Foreskin fibroblast (primary cell): ENCODE measurements at places on chromosomes 12 and 14.

DNA sequence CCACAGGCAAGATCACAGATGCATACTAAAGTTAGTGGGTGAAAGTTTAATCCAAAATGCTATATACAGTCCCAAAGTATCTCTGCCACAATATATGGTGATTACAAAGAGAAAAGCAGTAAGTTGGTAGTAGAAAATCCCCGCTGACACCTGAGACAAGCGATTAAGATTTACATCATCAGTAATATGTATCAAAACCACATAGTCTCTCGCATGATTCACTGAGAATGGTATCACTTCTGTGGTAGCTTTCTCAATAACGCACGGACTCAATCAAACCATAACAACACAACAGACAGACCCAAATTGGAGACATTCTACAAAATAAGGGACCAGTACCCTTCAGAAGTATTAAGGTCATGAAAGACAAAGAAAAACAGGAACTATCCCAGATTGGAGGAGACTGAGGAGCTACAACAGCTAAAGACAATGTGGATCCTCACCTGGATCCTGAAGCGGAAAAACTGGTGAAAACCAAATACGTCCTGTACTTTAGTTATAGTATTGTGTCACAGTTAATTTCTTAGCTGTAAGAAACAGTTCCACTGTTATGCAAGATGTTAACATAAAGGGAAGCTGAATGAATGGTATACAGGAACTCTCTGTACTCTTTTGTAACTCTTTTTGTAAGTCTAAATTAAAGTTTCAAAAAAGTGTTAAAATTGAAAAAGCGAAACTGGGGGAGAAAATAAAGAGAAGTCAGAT lies 51.0 kb downstream of the SPTLC2 start:
- DNase-seq = peak; percentile 30

- DNase-seq = peak; percentile 45
These were observed 63.2 kb downstream of the ERGIC2 start for GRCh38 chr12:29317556-29318363.

DNA sequence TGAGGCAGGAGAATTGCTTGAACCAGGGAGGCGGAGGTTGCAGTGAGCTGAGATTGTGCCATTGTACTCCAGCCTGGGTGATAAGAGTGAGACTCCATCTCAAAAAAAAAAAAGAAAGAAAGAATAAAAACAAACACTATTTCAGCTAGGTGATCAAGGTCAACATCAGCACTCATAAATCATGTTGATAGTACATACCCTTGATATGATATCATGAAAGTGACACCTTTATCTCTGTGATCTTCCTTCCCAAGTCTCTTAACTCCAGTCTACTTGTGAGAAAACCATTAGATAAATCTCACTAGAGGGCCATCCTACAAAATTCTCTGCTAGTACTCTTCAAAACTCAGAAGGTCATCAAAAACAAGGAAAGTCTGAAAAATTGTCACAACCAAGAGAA lies 44.2 kb upstream of the PTGR2 start:
- no peak for DNase-seq

- DNase-seq = no peak
These were observed 355.6 kb downstream of the DAD1 start for GRCh38 chr14:22233377-22233776.

- DNase-seq = no peak
These were observed 945.4 kb upstream of the FLRT2 start for GRCh38 chr14:84584511-84584910.

GRCh38 chr14:21866479-21866878 lies 192.9 kb upstream of the OR4E1 start:
- DNase-seq = no peak

- DNase-seq = peak; percentile 32
These were observed 196.8 kb downstream of the RAD51B start for GRCh38 chr14:68016255-68016914.

DNA sequence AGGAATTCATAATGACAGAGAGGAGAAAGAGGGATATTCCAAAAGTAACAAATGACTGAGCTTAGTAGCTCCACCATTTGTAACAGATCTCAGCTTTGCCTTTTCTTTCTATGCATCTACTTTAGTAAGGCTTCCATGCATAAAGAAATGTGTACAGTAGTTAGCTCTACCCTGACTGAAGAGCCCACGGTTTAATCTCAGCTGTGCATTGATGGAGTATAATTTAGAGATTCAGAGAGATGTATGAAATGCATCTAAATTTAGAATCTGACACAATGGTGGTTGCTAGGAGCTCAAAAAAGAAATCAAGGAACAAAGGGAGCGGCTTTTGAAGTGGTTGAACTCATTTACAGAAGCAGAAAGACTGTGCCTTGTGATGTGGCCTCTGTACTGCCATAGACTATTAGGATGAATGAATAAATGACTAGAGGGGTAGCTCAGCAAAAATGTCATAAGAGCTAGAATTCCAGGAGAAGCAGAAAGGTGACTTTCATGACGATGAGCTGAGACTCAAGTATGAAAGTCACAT lies 838.6 kb downstream of the RPS29 start:
- DNase-seq = no peak

GRCh38 chr12:2412305-2412643 lies 359.5 kb downstream of the CACNA1C start:
- no peak for DNase-seq

- DNase-seq = no peak
These were observed 314.7 kb downstream of the NAV3 start for GRCh38 chr12:78145398-78145797.

- DNase-seq = no peak
These were observed 81.1 kb upstream of the ESRRB start for GRCh38 chr14:76294876-76295275.

- no peak for DNase-seq
These were observed 100.7 kb downstream of the VCPKMT start for GRCh38 chr14:50015716-50016115.

DNA sequence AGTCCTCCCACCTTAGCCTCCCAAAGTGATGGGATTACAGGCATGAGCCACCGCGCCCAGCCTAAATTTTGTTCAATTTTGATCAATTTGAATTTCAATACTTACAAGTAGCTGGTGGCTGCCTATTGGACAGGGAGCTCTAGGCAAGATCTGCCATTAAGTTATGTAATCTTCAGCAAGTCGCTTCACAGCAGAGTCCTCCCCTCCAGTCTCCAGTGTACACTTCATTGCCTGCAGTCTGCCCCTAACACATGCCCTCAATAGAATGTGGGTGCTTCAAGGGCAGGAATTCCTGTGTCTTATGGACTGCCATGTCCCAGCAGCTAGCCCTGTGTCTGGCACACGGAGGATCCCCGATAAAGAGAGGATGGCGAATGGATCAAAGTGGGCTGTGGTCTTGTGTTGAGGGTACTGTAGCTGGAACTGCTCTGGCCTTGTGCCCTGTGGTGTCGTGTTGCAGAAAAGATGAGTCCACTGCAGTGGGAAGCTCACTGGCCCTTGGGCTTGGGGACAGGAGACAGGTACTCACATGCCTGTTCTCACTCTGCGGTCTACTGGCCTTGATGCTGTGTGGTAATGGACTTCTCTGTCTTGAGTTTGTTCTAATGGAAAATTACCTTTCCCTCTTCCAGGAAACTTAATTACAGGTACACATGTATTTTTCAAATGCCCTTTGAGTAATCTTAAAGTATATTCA lies 67.6 kb downstream of the TECPR2 start:
- DNase-seq = no peak

DNA sequence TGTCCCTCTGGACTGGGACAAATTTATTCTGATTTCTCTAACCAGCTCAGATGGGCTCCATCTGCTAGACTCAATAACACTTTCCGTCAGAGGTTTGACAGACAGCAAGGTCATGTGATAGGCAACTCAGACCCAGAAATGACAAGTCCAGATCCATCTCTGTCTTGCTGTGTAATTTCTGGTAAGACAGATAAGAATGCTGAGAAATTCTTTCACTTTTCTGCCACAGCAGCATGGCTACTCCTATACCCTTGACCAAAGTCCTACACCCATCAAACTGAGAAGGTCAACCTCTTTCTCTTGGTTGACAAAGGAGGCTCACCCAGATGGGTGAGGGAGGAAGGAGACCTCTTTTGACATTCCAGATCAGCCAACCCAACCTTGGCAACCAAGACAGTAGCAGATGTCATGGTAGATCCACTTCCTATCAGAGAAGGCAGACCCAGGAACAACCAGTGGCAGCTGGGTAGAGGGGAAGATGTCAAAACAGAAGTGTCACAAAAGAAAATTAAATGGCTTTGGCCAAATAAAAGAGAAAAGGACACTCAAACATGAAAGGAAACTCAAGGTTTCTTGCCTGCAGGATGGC lies 36.9 kb upstream of the PRKAB1 start:
- no peak for DNase-seq

- DNase-seq = no peak
These were observed 40.1 kb upstream of the PARP11 start for GRCh38 chr12:3913278-3913677.

DNA sequence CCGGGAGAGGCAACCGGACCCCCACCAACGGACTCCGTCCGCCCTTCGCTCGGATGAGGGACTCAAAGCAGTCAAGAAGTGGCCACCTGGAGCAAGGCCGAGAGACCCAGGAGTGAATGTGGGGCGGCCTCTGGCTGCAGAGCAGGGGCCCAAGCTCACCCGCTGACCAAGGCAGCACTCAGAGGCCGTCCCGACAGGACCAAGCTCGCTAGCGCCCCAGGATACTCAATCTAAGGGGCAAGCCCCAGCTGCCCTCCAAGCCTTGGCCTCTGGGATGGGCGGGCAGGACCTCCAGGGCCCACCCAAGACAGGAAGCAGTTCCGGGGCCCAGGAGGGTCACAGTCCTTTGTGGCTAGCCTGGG lies 936 bp downstream of the AKT1 start:
- peak; percentile 67 for DNase-seq

DNA sequence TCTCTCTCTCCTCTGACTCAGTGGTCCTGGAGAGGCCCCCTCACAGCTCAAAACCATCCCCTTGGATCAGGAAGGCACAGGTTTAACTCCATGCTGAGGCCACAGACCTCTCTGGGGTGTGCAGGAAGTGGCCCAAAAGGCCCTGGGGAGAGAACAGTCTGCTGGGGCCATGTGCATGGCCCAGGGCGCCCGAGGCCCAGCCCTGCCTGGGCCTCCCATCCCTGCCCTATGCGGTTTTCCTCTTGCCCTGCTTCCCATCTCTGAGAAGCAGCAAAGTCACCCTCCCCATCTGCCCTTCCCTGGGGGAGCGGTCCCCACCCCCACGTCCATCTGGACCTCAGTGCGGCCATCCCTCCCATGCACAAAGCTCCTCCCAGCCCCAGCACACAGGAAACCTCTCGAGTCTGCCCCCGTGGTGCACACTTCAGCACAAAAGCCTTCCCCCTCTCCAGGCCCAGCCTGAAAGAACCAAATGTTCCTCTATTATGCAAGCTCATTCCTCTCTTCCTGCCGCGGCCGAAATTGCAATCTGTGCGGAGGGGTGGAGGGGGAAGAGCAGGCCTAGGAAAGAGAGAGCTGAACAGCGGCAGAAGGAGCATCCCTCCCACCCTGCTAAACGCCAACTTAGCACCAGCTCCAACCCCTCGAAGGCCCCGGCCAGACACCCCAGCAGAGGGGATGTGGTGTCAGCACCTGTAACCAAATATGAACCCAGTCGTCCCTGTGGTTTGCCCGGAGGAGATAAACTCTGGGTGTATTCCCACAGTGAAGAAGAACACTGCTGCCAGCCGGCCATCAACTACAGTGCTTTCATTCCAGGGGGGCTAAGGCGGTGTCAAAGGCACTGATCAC lies 108.5 kb downstream of the SCARB1 start:
- peak; percentile 97 for DNase-seq

DNA sequence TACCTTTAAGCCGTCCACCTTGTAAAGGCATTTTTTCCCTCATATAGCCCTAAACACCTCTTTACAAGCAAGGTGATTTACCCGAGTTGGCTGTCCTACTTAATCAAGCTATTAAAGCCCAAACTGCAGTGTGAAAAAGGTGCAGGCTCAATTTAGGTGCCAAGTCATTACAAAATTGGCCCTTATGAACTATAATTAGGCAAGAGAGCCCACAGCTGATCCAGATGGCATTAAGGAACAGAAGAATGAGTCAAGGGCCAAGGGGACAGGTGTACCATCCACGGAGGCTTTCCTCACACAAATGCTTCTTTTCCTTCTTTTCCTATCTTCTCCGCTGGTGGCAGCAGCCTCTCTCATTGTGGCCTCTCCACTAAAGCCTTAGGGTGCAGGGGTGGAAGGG lies 90.5 kb downstream of the TTC8 start:
- DNase-seq = no peak

GRCh38 chr12:88272456-88272855 lies 130.3 kb downstream of the TMTC3 start:
- DNase-seq = no peak

- DNase-seq = peak; percentile 47
These were observed 741 bp upstream of the CRIP2 start for GRCh38 chr14:105473677-105474482.

DNA sequence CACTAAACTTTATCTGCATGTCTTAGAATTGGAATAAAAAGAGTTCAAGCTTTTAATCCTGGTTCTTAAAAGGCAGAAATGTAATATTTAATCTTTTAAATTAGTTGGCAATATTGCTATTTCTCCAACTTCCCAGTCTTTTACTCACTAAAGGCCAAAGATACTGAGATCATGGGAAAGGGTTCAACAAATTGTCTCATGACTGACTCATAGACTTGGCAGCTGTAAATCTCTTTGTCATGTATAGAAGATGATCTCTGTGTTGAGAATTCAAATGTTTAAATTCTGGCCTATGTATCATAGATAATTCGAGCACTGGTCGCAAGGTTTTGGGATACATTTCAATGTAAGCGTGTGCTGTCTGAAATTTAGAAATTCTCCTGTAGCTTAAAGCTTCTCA lies 40.1 kb upstream of the STRAP start:
- DNase-seq = peak; percentile 62
